ENCODE measurements at places on chromosomes 11 and 22.

GRCh38 chr11:44893308-44893822 lies 57.3 kb downstream of the TP53I11 start:
- DNase-seq, result no peak

DNA sequence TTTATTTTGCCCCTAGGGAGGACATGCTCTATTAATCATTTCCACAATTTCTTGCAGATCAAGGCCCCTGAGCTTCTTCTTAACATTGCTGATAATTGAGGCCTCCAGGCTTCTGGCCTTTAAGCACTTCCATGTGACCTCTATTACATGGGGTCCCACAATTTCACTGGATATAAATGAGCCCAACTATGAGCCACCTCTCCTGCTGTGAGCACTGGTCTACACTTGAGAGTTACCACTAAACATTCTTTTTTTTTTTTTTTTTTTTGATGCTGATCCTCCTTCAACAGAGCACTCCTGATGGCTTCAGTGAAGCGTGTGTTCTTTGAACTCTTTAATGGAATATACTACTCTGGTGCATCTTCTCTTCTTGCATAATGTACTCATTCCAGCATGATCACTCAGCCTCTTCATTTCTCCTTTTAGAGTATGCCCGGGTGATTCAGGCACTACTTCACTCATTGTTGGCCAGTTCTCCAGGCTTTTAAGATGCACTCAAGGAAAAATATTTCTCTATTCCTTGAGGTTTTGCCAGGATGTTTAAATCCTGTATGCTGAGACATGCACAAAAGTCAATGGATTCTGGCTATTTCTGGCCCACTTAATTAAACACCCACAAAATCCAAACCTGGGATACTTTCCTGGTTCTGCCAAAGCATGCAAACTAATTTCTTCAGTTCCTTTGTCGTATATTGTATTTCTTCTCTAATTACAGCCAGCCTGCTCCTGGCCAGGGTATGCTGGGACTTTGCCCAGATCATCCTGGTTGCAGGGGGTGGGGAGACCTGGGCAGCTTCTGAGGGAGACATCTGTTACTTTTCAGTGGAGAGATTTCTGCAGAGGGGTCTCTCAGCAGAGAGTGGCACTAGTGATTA lies 257.8 kb upstream of the LUZP2 start:
- DNase-seq, result no peak

DNA sequence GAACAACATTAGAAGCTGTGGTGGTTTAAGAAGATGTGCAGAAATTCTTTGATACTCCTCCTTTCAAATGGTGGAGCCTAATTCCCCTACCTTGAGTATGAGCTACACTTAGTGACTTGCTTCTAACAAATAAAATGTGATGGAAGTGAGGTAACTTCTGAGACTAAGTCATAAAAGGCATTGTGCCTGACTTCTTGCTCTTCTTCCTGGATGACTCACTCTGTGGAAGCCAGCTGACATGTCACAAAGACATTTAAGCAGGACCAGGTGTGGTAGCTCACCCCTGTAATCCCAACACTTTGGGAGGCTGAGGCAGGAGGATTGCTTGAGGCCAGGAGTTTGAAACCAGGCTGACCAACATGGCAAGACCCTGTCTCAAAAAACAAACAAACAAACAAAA lies 3.9 kb upstream of the PLA2G3 start:
- no peak for DNase-seq

GRCh38 chr11:94767291-94767690 lies 865 bp upstream of the AMOTL1 start:
- DNase-seq, result no peak

DNA sequence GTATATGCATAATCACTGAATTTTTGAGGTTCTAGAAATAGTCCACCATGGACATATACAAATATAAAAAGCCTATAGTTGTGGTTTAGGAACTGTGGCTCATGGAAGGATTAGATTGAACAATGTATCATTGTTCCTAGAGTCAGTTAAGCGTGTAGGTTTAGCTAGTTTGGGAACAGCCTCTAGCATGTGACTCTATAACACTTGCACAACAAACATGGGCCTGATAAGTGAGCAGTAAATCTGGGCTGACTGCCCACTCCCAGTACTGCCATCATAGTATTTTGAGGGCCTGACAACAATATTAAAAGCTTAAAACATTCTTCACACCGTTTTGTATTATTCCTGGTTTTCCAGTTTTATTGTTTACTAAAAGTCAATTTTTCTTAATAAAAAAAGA lies 47.0 kb downstream of the YAP1 start:
- DNase-seq, result no peak

DNA sequence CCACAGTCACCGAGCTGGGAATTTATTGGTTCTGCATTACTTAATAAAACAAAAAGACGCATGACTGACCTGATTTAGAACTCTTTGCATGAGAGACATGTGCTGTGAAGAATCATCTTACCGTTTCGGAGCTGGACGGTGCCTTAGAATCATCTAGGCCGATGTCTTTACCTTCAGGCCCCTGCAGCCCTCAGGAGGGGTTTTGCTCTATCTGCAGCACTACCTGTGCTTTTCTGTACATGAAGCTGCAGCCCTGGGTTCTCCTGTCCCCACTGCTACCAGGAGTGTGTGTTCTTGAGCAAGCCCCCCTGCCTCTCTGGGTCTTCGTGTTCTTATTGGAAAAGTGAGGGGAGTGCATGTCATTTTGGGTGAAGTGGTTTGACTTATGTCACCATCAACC lies 94.0 kb upstream of the OR4B1 start:
- no peak for DNase-seq

GRCh38 chr11:66999555-66999954 lies 23.4 kb upstream of the SYT12 start:
- DNase-seq, result no peak

GRCh38 chr22:38777087-38777671 lies 16.8 kb downstream of the DNAL4 start:
- DNase-seq, result no peak

- DNase-seq, result no peak
Measured at GRCh38 chr11:57453543-57454177, 6.7 kb upstream of the RTN4RL2 start.

GRCh38 chr11:6156628-6157359 lies 13.3 kb downstream of the OR52B2 start:
- no peak for DNase-seq

DNA sequence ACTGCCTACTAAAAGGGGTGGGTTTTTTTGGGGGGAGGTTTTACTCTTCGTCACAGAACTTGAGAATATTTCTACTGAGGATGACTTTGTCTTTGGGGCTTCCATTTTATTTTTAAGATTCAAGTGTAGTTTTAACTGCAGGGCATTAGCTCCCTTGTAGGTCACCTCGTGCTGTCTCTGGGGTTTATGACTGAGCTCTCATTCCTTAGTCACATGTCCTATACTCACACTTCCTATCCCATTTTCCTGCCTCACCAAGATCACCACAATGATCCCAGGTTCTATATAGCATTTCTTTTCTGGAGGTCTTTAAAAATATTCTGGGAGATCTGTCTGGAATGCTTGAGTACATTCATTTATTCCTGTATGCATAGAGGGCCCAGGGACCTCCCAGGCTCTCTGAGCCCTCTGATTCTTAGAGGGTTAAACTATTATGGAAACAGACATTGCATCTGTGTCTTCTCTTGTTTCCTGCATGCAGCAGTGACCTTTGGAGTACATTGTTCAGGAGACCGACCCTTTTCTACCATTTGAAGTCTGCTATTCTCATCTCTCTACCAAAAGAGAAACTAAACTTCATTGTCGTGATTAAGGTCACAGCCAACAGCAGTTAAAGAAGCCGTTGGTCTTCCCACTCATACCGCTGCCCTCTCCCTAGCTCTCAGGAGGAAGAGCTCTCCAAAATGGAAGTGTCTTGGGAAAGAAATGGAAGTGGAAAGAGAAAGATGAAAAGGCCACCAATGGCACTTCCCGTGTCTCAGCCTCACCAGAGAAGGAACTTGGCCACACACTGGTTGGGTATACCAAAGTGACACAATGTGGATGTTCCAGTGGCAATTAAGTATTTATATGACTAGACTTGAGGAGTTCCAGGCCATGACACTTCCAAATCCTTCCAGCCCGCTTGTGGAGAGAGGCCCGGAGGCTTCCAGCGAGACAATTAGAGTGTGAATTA lies 77.5 kb downstream of the ZBTB16 start:
- DNase-seq, result no peak

DNA sequence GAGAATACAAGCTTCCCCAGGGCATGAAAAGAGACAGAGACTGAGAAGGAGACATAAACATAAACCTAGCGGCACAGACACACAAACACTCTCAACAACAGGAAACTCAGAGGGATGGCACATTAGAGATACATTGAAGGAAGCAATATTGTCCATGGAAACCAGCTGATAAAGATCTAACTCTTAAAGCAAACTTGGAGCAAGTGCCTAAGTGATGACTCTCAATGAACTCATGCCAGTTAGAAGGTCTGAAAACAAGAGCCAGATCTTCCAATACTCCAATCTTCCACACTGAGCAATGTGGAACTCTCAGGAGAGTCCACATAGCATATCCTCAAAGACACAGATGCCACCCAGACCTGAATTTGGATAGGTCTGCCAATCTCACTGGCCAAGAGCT lies 168.8 kb upstream of the ISX start:
- no peak for DNase-seq

DNA sequence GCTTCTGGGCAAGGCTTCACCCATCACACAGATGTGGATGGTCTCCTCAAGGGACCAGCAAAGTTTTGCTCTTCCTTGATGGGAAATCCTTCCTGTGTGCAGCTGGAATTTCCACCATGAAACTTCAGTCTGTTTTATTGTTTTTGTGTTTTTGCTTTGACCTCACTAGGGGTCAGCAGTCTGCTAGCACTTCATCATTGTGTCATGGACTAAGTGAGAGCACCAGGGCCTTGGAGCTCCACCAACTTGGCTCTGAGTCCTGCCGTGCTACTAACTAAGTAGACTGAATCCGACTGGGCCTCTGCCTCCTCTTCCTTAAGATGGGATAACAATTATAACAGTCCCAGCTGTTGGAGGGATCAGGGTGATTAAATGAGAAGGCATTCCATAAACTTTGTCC lies 305.8 kb upstream of the NCAM1 start:
- no peak for DNase-seq

- no peak for DNase-seq
Measured at GRCh38 chr11:10725114-10725906, 25.7 kb upstream of the CTR9 start.

DNA sequence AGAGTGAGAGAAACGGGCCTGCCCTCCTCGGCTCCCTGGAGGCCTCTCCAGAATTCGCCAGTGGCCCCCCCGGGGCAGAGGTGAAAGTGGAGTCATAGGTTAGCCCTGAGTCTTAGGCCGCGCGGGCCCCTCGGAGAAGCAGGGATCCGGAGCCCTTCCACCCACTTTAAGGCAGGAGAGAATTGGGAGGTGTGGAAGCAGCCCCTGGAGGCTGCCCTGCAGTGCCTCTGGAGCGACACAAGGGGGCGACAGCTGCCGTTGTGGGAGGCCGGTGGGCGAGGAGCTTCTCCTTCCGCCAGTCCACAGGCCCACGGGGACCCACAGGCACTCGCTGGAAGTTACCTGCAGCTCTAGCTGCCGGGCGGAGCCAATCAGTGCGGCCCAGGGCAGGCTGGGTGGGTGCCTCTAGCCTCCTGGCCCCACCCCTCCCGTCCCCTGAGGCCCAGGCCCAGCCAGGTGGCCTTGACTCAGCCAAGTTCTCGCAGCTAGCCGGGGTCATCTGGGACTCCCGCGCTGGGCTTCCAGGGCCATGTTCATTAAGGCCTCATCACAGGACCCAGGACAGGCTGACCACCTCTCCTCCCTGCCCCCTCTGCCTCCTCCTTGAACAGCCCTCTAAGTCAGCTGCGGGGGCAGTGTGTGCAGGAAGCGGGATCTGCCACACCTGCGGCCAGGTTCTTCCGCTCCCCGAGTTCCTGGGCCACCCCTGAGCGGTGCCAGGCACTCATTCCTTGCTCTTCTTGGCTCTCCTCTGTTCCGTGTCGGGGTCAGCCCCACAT lies 5.0 kb downstream of the DGKZ start:
- peak; percentile 57 for DNase-seq

- DNase-seq, result no peak
Measured at GRCh38 chr11:113806406-113806805, 26.8 kb downstream of the CLDN25 start.

GRCh38 chr11:11072067-11072466 lies 214.2 kb upstream of the ZBED5 start:
- DNase-seq, result no peak

DNA sequence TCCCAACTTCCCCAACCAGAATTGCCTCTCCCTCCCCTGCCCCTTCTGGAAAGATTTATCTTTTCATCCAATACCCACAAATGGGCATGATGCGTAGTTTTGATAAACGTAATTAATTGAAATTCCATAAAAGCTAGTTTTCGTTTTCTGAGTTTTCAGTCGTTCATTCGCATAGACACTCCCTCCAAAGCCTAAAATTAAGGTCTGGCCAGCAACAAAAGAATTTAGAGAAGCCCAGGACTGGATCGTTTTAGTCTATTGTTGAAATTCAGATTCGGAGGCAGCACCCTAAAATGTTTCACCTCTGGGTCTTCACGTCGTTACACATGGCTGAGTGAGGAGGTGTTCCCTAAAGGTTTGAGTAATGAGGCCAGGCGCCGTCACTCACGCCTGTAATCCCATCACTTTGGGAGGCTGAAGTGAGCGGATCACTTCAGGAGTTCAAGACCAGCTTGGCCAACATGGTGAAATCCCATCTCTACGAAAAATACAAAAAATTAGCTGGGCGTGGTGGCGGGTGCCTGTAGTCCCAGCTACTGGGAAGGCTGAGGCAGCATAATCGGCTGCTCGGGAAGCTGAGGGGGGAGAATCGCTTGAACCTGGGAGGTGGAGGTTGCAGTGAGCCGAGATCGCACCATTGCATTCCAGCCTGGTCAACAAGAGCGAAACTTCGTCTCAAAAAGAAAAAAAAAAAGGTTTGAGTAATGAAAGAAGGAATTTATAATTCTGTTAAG lies 589 bp upstream of the NDUFC2 start:
- no peak for DNase-seq

DNA sequence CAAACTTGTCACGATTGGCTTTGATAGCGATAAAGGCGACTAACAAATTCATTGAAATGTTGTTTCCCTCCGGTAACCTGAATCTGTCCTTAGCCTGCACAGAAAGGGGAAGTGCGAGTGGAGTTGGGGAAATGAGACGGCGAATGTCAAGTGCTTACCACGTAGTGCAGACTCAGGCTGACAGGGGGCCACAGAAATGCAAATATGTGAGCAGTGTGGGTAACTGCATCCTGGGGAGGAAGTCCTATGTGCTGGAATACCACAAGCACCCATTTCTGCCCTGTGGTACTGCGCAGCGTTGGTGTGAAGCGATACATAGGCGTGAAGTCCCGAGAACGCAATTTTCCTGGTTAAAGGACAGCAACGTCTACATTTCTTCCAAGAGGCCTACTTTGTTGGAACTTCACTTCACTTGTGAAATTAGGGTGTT lies 869 bp upstream of the EIF4ENIF1 start:
- DNase-seq, result no peak

- DNase-seq, result no peak
Measured at GRCh38 chr11:70122490-70123198, 44.5 kb downstream of the ANO1 start.

- DNase-seq, result no peak
Measured at GRCh38 chr22:46547179-46547882, 9.9 kb upstream of the CELSR1 start.

DNA sequence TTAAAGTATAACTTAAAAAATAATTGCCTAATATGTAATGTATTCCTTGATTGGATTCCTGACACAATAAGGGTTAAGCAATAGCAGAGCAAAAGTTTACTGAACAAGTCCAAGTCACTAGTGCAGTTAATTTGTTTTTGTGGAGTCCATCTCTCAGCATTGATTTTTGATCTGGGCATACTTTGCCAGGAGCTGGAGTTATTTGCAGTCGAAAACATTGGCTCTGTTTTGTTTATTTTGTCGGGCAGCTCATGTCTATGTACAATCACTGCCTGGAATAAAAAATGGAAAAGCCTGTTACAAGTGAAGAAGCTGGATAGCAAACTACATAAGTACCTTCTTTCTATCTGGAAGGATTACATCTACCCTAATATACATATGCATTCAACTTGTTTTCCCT lies 625.2 kb downstream of the CNTN5 start:
- no peak for DNase-seq
